ENCODE measurements at places on chromosomes 7 and 10.

DNA sequence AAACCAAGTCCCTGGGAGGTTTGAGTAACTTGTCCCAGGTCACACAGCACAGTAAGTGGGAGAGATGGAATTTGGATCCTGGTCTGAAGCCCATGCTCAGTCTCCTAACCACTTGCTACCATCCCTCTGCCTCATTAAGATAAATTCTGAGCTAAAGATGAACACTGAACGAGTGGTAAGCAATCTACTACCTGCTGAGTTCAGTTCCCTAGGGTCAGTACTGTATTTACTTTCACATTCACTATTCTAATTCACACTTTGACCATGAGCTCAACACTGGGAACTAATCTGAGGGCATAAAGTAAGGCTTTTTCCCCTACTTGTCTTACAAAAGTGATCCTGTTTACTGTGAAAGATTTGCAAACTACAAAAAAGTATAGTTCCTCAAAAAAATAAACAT, 2.4 kb downstream of the UROS start:
- no peak for DNase-seq

DNA sequence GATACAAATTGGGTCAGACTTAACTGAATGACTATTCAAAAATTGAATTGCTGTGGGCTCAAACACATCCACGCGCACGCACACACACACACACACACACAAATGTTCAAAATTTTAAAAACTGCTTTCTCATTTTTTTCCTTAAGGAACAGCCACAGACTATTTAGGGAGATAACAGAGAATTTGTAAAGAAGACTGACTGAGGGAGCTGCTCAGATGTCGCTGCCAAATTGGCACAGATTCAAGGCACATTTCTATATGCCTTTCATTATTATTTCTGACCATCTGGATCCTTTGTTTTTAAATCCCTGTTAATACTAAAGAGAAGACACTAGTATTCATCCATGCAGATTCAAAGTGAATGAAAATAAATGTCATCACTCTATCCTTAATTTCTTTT, 154.8 kb downstream of the DGKB start:
- no peak for DNase-seq

DNA sequence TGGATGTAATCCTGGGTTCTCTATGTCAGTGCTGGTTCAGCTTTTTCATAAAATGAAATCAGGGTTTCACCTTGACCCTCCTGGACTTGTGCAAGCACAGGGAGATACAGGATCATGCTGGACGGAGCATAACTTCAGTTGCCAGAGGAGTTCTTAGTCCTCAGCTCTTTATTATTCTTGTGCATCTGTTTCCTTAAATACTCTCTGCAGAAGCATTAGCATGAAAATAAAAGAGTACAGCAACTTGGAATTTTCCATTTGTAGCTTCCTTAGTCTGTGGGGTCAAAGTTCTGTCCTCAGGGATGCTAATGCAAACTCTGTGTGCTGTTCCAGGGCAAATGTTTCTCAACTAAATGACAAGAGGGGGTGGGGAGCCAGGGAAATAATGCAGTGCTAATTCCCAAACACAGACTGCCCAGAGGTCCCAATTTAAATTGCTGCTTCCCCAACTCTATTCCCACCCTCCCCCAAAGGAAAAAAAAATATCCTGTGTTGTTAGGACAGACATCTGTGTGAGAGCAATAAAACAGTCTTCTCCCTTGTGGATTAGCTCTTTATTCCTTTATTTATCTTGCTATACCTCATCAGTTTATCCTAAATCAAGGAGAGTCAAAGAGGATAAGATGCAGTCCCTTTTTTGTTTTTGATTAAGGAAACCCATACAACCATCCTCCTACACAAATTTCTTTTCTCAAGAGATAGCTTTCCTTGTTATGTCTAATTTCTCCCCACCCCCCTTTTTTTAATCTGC, 905.0 kb downstream of the LRMDA start:
- DNase-seq, result no peak

DNA sequence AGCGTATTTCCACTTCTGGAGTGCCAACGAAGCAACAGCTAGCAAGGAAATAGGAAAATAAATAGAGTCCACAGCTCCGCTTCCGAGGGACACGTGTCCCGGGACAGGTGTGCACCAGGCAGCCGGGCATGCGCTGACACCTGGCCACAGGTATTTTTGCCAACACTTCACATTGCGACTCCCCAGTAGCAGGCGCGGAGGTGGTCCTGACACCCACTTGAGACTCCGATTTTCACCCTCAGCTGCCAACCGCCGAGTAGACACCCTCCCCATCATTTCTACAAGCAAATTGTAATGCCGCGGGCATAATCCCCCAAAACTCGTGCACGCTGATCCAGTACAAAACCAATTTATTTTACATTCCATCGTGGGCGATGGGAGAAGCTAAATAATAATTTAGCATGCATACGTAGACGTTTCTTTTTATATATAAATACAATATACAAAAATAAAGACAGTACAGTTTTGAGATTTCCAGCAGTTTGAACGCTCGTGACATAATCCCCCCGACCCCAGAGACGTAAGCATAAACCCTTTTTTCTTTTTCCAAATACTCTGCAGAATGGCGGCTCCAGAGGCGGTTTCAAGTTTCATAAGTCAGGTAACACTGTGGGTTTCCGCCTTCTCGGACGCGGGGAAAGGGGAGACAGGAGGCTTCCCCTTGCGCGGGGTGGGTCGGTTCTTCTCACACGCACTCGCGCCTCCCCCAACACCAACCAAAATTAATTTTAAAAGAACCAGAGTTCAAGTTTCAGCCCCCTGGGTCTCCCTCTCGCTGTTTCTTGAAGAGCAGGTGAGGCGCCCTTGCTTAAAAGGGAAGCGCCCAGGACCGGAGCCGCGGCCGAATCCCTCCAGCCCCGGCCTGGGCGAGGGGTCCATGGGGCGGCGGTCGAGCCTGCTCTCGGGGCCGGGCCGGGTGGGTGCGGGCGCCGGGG, 5.7 kb downstream of the MNX1 start:
- DNase-seq, result no peak

- no peak for DNase-seq
These were observed 32.9 kb upstream of the CXCL12 start for GRCh38 chr10:44417761-44418160.

DNA sequence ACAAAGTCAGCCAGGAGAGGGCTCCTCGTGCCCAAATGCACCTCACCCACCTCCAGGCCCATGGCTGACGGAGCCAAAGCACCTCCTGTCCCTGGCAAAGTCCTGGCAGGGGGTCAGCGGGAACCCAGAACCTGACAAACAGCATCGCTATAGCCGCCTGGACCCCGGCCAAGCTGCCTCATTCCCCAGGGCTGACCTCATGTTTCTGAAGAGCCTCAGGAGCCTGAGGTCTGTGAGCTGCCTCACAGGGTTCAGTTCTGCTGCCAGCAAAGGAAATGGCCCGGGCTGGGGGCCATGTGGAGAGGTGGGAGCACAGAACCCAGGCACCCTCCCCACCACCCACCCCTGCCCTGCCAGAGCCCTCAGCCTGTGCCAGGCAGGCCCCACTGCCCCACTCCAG, 4.2 kb upstream of the NANOS1 start:
- no peak for DNase-seq

DNA sequence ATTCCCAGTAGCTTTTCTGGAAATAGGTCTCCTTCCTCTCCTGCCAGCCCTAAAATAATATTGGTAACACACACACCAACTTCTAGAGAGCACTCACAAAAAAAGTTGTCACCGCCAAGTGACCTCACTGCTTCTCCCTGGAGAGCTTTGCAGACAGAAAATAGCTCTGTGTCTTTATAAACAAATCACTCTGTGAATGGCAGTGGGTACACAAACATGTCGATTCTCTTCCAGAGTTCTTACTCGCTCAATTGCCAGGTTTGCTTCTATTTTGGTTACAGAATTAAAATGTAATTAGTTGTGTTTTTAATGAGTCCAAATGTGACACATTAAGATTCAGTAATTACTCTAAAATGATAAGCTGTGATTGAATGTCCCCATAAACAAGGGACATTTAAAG, 649.2 kb upstream of the C7orf33 start:
- DNase-seq, result no peak

DNA sequence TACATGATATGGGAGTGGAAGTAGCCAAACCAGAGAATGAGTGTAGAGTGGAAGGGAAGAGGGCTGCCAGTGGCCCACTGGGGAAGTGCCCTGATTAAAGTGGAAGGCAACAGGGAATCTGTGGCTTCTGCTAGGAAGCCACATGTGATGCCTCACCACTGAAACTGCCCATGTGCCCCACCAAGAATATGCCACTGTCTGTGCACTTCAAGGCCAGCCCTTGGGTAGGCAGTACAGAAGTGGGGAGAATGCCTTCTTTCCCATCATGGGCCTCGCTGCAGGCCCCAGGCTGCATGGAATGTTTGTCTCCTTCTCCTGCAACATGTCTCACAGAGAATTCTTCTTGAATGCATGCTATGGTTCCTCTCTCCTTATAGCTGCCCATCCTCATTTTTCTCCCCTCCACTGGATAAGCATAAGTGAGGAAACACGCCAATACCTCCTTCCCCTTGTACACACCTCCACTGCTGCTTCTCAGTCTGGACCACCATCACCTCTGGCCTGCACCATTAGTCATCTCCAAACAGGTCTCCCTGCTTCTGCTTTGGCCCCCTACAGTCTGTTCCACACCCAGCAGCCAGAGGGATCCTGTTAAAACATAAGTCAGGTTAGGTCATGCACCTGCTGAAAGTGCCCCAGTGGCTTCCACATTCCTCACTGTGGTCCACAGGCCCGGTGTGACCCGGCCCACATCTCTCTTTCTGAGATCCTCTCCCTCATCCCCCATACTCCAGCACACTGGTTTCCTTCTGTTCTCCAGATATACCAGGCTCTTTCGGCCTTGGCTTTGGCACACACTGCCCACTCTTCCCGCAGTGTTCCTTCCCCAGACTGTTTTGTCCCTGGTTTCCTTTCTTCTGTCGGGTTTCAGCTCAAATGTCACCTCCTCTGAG, 37.1 kb downstream of the SNX10 start:
- no peak for DNase-seq

GRCh38 chr7:120394595-120394994, 121.6 kb downstream of the KCND2 start:
- DNase-seq, result no peak

DNA sequence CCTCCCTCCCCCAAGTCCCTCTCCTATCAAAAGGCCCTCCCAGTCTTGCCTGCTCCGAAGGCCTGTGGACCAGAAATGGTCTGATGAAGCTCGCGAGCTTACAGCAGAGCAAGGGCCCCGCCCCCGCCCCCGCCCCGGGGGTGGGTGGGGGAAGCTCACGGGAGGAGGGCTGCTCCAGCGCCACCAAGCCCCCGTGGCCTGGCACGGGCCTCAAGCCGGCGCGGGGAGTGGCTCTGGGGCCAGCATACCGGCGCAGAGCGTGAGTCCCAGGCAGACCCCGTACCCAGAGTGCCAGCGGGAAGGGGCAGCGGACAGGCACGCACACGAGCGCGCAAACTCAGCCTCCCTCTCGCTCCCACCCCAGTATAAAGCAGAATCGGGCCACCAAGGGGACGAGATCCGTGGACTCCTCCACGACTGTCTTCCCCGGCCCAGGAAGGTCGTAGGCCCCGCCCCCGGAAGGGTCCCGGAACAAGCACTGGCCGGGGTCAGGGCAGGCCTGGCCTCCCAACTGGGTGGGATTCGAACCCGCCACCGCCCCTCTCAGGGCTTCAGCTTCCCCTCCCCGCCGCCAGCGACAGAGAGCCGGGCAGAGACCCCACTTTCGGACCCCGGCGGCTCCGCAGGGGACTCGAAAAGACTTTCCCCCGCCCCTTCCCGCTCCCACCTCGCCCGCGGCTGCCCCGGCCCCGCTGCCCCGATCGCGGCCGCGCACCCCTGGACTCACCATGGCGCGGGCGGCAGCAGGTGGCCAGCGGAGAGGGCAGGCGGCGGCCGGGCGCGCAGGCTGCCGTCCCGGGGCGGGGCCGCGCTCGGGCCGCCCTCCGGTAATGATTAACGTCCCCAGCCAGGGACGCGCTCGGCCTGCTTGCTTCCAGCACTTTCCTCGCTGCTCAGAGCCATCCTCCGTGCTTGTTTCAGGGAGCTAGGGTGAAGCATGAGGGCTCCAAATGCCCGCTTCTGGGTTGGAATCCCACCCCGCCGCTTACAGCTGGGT, at the start of gene PCBD1:
PCBD1 (minus strand) TSS at position 762 of the 997 bp plus-strand sequence; CDS start at position 730, 32 bp downstream.
- DNase-seq, result peak; percentile 65

GRCh38 chr7:85162721-85163120, 24.1 kb downstream of the SEMA3D start:
- DNase-seq, result no peak

GRCh38 chr10:95574649-95575365, 13.6 kb upstream of the SORBS1 start:
- no peak for DNase-seq

- no peak for DNase-seq
These were observed 13.4 kb downstream of the JAZF1 start for GRCh38 chr7:28166982-28167715.

DNA sequence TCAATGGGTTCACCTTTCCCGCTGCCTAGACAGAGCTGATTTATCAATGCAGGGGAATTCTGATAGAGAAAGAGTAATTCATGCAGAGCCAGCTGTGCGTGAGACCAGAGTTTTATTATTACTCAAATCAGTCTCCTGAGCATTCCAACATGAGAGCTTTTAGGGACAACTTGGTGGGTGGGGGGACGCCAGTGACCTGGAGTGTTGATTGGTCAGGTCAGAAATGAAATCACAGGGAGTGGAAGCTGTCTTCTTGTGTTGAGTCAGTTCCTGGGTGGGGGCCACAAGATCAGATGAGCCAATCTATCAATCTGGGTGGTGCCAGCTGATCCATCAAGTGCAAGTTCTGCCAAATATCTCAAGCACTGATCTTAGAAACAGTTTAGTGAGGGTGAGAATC, 99.0 kb upstream of the CAV2 start:
- DNase-seq, result no peak

GRCh38 chr7:28107960-28108359, 72.6 kb downstream of the JAZF1 start:
- no peak for DNase-seq

DNA sequence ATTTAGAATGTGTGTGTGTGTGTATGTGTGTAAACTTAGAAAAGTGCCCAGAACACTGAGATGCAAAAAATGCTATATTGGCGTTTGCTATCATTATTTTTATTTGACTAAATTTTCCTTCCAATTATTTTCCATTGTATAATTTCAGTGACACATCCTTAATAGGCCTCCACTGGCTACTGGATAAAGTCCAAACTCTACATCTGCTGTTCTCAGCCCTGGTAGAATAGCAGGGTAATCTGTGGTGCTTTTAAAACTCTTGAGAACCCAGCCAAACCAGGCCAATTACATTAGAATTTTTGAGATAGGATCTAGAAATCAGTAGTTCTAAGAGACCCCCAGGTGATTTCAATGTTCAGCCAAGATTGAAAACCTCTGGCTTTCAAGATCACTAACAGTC, 66.4 kb downstream of the ZNF503 start:
- no peak for DNase-seq

- DNase-seq, result no peak
These were observed 20.8 kb upstream of the JCAD start for GRCh38 chr10:30080161-30080560.

- DNase-seq, result peak; percentile 34
These were observed 55.9 kb downstream of the UPF2 start for GRCh38 chr10:11986593-11987216.
